GM10248 (cell line): ENCODE measurements at places on chromosomes 11 and 22.

DNA sequence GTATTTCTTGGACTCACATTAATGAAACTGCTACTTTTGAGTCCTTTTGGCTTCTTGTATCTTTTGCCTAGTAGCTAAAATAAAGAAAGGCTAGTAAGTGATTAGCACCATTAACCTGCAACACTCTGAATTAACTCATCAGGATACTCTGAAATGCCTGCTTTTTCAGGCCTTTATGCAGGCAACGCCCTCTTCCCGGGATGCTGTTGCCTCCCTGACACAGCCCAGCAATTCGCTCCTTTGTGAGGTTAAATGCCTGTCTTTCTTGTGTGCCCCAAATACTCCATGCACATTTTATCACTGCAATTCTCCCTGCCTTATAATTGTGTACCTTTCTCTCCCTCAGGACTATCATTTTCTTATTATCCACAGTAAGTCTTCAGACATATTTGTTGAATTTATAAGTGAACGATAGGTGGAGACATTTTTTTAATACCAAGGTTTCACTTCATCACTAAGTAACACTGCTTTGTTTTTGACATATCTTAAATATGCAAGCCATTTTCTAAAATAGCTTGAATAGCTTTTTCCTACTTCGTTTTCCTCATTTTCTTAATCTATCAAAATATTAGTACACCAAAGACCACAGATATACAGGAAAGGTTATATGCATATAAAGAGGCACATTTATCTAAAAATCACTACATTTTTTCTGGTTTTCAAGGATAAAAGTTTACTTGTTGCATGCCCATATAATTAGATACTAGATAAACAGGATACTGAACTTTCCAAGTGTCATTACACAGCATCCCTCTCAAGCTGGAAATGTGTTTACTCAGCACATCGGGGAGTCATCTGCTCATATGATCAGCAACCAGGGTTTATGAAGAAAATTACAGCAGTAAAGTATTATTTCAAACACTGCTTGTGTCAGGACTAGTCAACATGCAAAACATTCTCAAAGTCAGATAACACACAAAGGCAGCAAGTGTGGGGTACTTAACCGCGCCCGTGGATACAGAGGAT lies 48.5 kb upstream of the DDI1 start:
- no peak for DNase-seq

- no peak for DNase-seq
Observed at GRCh38 chr22:46406349-46406748, 70.8 kb downstream of the TRMU start.

DNA sequence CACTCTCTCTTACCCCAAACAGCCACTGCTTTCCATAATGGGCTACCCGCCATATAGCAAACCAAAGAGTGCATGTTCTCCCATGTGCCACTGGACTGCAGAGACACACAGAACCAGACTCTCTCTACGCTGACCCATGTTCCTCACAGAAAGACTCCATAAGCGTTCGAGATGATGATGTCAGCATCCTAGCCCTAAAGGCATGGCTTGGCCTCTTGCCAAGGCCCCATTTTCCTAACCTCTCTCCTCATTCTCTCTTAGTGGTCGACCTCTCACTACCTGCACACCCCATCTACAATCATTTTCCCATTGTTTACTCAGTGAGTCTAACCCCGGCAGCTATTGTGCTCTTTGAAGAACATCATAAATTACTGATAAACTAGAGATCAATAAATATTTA lies 4.9 kb downstream of the NDUFC2 start:
- no peak for DNase-seq

DNA sequence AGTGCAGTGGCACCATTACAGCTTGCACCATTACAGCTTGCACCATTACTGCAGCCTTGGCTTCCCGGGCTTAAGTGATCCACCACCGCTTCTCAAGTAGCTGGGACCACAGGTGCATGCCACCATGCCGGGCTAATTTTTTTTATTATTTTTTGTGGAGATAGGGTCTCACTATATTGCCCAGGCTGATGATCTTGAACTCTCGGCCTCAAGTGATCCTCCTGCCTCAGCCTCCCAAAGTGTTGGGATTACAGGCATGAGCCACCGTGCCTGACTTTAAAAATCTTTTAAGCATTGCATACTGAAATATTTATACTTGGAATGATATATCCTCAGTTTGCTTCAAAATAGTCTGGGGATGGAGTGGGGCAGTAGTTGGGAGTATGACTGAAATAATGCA lies 10.4 kb downstream of the PAFAH1B2 start:
- no peak for DNase-seq

- no peak for DNase-seq
Observed at GRCh38 chr11:122293296-122294023, 177.4 kb upstream of the BLID start.

GRCh38 chr11:17343907-17344306 lies 7.7 kb upstream of the NCR3LG1 start:
- no peak for DNase-seq

DNA sequence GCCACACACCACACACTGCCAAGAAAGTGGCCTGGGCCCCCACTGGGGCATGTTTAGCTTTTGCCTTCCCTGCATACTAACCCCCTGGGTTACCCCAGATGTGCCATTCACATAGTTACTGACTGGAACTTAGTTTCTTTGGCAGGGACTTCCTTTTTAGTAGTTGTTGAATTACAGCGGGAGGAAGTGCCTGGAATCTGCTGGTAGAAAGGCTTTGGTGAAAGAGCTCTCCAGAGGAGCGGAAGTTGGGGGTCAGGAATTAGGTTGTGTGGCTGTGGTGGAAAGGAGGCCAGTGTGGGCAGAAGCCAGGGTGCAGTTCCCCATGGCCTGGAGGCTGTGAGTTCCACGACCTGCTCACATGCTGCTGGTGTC lies 69.0 kb downstream of the MED15 start:
- no peak for DNase-seq

DNA sequence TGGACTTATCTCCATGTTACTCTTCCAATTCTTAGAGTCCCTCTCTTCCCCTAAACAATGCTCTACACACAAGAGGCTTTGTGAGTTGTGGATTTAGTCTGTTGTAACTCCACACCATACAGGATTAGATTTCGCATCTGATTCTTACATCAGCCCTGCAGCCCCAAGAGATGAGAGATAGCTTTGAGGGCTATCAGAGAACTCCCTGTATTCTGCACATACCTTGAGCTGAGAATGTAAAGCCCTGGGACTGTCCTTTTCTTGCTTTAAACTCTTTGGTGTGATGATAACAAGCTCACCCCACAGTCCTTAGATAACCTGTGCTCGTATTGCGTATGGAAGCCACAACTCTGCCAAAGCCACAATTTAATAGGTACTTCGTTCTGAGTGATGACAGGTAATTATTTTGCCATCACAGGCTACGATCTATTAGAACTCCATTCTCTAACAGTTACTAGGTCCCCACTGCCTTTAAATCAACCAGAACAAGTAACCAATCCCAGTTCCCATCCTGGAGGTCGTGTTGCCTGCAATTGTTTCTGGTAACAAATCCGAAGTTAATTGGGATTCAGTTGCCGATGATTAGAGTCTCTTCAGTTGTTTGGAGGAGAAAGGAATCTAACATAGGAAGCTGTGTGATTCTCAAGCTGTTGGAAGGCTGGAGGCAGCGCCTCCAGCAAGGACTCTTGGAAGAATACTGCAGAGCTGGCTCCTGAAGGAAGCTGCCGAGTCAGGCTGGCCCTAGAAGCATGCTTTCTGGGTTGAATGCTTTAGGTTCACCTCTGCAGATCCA lies 1.3 kb upstream of the PARVG start:
- DNase-seq: no peak

GRCh38 chr11:113270080-113270479 lies 44.3 kb upstream of the TTC12 start:
- DNase-seq: no peak

DNA sequence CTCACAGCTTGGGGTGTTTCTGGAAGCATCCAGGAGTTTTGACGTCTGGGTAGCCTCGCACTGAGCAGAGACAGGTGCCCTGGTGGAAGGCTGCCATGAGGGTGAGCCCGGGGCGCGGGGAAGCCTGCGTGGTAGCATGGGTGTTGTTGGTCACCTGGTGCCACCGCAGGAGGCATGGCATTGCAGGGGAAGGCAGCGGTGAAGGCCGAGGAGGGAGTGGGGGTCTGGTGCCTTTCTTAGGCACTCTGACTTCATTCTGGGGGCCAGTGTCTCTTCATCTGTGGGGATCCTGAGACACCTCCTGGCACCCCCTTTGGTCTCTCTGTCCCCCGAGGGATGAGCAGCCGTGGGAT lies 271.2 kb downstream of the TBC1D22A start:
- no peak for DNase-seq

GRCh38 chr11:72808331-72808798 lies 5.8 kb upstream of the ATG16L2 start:
- no peak for DNase-seq

GRCh38 chr11:27934830-27935145 lies 173.2 kb downstream of the KIF18A start:
- no peak for DNase-seq

- no peak for DNase-seq
Observed at GRCh38 chr11:73426219-73426850, 50.1 kb downstream of the RELT start.

GRCh38 chr22:23763579-23763945 lies 772 bp downstream of the C22orf15 start:
- DNase-seq: peak; percentile 52

GRCh38 chr11:68441466-68442230 lies 18.9 kb upstream of the PPP6R3 start:
- no peak for DNase-seq

- DNase-seq: no peak
Observed at GRCh38 chr11:113715882-113716625, 9.9 kb upstream of the TMPRSS5 start.

DNA sequence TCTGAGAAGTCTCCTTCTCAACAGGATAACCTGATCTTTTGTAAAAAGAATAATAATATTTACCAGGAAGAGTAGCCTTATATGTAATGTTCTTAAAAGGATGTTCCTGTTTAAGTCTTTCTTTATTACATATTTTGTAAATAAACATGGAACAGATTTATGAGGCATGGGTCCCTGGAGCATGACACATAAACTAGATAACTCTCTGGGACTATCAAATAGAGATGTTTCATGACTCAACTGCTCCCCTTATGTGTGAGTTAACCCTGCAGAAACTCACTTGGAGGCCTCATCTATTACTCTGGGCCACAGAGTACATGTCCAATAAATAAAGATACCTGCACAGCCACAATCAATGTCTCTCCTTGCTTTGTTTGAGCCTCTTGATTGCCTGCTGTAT lies 64.6 kb downstream of the GDPD4 start:
- DNase-seq: no peak

GRCh38 chr11:9039198-9039597 lies 35.4 kb upstream of the NRIP3 start:
- DNase-seq: peak; percentile 39

DNA sequence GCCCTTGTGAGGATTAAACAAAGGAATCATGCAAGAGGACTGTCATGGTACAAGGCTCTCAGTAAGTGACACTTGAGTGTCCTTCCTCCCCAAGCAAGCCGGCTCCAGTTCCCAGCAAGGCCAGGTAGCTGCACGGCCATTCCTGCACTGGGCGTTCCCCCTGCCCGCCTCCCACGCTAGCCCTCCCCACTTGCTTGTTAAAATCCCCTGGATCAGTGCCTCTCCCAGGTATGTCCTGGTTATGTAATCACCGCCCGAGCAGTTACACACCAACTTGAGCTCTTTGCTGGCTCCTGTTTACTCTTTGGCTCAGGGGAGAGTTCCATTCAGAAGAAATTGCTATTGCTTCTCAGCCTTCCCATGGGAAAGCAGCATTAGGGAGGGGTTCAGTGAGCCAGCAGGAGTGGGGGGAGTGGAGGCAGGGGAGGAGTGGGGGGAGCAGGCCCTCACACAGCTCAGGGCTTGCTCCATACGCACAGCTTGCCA lies 19.4 kb upstream of the MYEOV start:
- DNase-seq: no peak

GRCh38 chr11:2347308-2347830 lies 29.7 kb upstream of the CD81 start:
- no peak for DNase-seq

GRCh38 chr11:1868636-1869291 lies 15.9 kb downstream of the LSP1 start:
- no peak for DNase-seq

DNA sequence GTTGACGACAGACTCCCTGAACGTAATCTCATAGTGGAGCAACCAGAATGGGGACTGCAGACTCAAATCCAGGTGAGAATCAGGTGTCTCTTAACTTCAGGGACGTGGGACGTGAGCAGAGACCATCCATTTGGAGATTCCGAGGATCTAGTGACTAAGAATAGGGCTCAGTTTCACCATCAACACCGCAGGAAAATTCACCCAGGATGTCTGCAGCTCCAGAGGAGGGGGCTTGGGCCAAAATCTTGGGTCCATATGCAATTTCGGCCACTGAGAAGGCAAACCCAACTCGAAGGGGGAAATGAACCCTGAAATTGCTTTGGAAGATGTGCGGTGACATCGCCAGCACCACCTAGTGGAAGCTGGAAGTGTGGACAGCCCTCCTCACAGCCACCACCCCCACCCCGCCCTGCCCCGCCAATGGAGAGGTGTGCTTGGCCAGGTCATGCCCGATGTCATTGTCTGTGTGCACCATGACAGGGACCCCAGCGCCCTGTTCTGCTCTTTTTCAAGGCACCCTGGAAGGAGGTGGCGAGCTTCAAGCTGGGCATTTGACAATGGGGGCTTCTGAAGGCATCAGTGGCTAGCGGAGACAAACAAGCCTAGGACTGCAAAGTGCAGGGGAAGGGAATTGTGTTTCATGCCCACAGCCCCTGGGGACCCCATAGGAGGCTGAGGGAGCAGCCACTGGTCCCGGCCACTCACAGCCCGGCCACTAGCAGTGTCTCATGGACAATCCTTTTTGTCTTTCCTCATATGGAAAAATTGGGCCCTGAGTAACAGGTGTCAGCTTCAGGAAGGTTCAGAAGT lies 24.8 kb downstream of the APOL1 start:
- peak; percentile 80 for DNase-seq
